HCT116 (cell line): ENCODE measurements at places on chromosomes 12 and 14. TPM values are rescaled to one million over a fixed set of nuclear protein-coding genes. Genes with fewer than 3 reads are reported as not detected.

DNA sequence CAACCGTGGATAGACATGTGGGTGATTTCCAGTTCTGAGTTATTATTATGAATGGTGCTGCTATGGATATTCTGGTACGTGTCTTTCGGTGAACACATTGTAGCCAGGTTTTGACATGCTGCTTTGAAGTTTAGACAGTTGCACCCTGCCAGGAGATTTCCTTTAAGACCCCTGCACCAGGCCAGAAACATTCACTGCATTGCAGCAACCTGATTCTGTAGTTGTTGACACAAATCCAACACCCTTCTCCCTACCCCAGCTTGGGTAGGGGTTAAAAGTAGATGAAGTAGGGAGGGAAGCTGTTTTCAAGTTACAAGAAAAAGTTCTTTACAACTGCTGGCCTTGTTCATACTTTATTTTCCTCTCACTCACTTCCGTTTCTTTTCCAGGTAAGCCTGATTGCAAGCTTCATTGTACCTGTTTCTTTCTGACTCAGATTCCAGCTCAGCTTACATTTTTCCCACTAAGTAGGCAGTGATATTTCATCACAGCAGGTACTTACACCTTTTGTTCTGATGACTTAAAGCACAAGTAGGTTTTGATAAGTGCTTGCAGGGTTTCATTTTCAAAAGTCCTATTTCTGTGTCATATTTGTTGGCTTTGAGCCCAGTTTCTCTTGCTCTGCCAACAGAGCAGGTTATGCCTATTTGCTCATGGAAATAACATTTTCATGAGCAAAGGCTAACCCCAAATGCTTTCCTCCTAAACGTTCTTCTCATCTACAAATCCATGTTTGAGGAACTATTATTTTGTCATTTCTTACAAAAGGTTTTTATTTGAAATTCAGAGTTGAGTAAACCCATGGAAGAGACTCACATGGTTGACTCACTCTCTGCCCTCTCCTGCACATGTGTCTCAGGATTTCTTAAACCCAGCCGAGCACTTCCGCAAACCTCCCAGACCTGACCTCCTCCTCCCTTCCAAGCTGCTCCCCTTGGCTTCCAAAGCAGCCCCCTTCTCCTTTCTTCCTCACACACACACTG is 12.1 kb upstream of the LTA4H start:
- DNase-seq: peak; percentile 93

- peak; percentile 16 for DNase-seq
These were observed 391.6 kb downstream of the ZFP36L1 start for GRCh38 chr14:68401317-68401716.

DNA sequence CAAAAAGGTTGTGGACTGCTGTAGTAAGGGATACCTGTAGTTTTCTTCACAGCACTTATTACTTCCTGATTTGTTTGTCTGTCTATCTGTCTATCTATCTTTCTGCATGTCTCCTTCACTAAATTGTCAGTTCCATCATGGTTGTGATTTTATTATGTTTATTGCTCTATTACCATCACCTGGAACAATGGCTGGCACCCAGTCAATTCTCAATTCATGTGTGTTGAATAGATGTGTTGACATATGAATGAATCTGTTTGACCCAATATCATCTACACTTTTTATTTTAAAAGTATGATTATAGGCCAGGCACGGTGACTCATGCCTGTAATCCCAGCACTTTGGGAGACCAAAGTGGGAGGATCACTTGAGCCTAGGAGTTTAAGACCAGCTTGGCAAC is 224.4 kb downstream of the NUBPL start:
- no peak for DNase-seq

DNA sequence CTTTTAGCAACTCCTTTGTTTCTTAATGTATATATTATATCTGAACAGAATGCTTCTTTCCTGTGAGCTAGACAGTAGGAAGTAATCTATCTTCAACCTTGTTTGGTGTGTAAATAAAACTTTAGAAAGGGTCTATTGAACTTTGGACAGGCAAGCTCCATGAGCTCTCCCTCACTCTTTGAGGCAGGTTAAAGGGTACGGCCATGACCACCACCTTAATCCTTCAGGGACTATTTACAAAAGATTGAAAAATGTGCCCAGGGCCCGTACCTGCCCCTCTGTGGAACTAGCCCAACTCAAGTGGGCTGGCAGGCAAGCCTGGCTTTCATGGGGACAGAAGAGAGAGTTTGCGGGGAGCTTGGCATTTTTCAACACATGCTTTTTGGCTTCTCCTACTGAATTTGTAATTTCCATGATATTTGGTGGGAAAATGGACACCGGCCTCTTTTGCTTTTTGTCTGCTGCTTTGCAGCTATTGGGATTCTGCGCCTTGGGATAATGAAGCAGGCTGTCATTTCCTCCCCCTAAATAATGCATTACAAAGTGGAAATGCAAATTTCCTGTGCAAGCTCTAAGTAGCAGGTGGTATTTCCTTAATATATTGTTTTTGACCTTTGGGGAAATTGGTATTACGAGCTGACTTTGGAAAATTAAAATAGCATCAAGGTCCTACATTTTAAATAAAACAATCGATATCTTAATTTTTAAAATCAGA is 106.0 kb downstream of the HMGA2 start:
- no peak for DNase-seq

DNA sequence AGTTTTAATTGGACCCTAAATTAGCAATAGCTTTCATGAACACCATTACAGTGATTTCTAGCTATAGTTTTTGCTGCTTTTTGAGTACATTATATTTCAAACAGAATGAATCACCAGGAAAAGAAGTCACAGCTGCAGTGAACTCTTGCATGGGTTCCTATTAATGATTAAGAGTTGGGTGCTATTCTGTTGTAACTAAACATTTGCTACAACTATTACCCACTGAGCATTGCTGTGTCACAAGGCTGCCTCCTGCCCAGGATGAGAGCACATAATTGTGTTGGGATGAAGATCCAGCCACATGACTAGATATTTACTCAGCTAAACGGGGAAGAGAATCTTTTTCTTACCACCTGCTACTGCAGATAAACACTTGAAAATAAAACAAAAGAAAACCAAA is 152.7 kb downstream of the GXYLT1 start:
- DNase-seq: no peak

DNA sequence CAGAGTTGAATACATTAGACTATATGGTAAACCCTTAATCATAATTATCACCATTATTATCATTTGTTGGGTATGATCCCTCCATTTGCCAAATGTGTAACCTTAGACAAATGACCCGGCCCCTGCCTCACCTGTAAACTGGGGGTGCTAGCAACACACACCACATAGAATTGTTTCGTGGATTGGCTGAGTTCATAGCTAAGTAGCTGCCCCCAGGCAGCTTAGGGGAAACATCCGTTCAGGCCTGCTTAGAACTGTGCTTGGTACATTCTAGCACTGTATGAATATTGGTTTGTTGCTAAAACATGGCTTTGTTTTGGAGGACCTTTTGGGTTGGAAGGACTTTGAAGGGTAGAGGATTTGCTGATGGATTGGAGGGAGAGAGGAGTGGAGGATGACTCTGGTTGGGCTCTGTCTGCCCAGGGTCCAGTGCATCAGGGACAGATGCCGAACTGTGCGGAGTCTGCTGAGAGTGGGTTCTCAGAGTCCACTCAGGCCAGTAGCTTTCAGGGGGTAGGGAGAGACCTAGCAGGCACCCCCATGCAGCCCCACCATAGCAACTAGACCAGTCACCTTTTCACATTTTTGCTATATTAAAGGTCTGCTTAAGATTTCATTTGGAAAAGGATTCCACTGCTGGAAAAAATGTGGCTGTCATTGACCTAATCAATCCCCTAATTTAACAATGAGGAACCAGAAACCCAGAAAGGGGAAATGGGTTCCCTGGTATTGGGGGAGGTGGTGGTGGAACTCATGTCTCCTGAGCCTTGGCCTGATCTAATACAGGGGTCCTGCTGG is 2.2 kb downstream of the RIN3 start:
- no peak for DNase-seq

DNA sequence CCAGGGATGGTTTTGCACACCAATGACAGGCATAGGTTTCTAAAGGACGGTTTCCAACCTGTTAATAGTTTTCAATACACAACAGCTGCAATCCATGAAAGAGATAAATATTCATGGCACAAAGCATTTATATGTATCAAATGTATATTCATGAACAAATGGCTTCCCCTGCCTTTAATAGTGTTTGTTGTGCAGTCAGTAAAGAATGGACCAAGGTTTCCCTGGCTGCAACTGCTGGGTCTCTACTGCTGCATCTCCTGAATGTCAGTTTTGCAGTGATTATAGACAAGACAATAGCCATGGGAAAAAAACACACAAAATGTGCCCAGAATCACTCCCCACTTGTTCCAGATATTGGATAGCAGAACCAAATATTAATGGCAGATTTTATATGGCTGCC is 284.1 kb downstream of the BTG1 start:
- no peak for DNase-seq

DNA sequence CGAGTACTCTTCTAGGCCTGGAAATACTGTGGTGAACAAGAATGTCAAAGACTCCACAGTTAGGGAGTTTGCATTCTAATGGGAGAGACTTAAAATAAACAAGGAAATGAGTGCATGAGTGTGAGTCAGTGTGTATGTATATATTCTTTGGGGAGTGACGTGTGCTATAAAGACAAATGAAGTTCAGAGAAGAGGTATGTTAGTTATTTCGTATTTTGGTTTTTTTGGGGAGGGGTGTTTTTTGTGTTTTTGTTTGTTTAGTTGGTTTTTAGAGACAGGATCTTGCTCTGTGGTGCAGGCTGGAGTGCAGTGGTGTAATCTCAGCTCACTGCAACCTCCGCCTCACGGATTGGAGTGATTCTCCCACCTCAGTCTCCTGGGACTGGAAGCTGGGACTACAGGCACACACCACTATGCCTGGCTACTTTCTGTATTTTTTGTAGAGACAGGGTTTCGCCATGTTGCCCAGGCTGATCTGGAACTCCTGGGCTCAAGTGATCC is 74.3 kb downstream of the SRGAP1 start:
- no peak for DNase-seq

- no peak for DNase-seq
These were observed 61.6 kb downstream of the EFCAB11 start for GRCh38 chr14:89892953-89893352.

DNA sequence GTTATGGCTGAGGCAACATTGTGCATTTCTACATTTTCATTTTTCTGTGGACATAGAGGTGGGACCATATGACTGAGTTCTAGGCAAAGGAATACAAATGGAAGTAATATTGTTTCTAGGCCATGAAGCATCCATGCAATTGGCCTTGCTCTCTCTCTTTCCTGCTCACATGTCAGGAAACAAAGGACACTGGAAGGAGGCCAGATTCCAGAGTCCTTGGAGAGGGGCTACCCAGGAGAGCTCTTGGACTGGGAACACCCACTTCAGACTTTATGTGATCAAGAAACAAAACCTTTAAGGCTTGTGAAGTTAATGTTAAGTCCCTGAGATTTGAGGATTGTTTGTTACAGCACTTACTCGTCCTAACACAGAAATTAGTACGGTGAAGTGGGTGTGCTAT is 32.8 kb downstream of the PDZRN4 start:
- DNase-seq: no peak

DNA sequence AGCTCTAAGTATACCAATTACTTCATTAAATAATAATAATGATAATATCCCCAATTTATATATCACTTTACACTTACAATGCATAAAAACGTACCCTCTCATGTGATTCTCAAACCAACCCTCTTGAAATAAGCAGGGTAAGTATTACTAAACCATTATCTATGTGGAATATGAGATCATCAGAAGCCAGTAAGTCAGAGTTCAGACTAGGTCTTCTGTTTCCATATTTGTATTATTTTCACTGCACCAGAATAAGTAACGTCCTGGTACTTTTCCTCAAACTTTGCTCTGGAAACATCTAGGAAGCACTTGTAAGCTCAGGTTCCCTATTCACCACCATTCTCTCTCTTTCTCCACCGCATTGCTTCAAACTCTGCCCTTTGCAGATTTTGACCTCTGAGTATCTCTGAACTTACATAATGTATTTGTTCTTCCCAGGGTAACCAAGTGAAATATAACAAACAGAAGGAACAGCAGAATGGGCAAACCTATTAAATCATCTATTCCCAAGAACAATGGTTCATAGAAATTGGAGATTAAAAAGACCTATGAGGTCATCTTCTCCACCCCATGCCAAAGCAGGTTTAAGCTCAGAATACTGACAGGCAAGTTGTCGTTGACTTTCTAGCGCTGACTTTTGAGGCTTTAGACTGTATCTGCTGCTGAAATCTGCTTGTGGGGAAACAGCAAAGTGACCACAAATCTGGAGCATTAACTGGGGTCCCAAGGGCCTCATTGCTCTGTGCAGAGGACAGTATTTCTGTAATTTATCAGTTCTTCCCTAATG is 161.3 kb upstream of the FAR2 start:
- DNase-seq: no peak

DNA sequence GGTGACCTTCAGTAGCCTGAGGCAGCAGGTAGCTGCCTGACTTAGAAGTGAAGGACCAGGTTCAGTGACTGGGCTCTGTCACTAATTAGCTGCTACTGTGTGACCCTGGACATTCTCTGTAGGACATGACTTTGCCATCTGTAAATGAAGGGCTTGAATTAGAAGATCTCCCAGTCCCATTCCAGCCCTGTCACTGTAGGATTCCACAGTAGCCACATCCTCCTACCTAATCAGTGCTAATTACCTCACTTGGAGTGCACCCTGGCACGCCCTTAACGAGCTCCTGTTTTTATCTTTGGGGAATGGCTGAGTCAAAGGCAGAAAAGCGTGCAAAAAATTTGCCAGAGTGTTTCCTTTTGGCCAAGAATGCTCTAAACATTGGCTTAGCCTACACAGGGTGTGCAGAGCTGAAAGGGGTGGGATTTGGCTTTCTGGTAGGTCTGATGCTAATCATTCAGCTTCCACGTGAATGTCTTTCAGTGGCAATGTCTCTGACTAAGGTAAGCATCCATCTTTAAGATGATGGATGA is 6.8 kb downstream of the NTF3 start:
- DNase-seq: no peak

DNA sequence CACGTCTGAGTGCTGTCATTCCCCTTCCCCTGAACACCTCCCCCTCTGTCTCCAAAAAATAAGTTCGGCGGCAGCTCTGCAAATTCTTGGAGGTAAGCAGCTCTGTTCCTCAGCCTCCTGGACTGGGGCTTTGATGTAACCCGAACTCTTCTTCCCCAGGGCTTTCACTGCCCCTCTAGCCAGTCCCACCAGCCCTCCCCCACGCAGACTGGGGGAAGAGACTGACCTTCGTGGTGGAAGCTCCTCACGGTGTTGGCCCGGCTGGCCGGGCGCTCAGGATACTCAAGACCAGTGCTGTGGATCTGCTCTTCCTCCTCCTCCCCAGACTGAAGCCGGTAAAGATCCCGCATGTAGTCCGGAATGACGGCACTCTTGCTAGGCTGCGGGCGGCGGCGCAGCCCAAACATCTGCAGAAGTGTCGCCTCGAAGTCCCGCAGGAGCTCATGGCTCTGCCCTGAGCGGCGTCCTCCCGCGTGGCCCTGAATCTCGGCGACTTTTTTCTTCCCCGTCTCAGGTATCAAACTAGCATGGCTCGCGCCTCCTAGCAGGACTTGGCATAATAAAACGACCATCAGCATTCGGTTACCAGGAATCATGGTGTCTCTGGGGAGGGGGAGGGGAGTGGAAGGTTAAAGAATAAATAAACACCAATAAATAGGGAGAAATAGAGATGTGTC is 4.9 kb downstream of the BMP4 start:
- no peak for DNase-seq

GRCh38 chr12:69533844-69534243 is 51.4 kb upstream of the CCT2 start:
- no peak for DNase-seq

Gene FBLN5
- 3.3 TPM for total RNA-seq

Gene P2RX2
- not detected for total RNA-seq

Gene SLC17A8
- total RNA-seq: not detected

Gene HOXC10
- total RNA-seq: 3.8 TPM

Gene SPRING1
- total RNA-seq: 28.5 TPM

Gene NEDD8
- 178 TPM for total RNA-seq

Gene HOXC12
- not detected for total RNA-seq

Gene OR6C2
- not detected for total RNA-seq
